Esophagus mucosa (tissue), 1 donor: ENCODE measurements at places on chromosomes 1 and 21.

DNA sequence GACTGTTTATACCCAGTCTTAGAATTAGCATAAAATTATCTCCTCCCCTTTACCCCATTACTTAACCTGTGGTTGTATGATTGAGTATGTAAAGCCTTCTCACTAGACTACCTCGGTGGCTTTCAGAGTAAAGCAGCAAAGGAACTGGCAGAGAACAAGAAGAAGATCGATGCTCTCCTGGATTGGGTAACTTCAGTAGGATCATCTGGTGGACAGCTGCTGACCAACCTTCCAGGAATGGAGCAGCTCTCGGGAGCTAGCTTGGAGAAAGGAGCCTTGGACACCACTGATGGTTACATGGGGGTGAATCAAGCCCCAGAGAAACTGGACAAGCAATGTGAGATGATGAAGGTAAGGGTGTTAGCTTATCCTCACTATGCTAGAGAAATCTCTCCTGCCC, 138.6 kb upstream of the BMP8A start:
- no peak for ATAC-seq

DNA sequence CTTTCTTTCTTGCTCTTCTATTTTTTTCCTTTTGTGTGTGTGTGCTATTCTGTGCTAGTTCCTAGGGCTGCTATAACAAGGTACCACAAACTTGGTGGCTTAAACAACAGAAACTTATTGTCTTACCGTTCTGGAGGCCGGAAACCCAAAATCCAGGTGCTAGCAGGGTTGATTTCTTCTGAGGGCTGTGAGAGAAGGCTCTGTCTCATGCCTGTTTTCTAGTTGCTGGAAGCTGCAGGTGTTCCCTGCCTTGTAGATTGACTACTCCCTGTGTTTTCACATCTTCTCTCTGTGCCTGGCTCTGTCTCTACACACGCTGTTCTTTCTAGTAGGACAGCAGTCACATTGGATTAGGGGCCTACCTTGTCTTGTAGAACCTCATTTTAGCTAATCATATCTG, 150.9 kb upstream of the DSCAM start:
- no peak for ATAC-seq

DNA sequence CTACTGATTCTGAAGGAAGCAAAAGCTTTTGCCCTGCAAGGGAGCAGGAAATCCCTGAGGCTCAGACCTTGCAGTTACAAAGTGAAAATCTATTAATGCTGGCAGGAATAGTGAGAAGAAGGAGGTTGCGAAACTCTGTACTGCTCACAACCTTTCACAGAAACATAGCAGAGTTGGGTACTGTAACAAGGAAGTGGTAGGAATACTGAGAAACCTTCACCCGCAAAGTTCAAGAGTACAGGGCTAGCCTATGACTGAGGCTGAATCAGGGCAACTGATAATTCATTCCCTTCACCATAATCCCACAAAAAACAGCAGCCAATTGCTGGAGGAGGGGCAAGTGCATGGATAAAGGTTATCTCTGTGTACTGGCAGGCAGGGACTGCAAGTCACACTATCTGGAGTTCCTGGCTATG, 23.9 kb upstream of the KCTD3 start:
- ATAC-seq = peak; percentile 93

DNA sequence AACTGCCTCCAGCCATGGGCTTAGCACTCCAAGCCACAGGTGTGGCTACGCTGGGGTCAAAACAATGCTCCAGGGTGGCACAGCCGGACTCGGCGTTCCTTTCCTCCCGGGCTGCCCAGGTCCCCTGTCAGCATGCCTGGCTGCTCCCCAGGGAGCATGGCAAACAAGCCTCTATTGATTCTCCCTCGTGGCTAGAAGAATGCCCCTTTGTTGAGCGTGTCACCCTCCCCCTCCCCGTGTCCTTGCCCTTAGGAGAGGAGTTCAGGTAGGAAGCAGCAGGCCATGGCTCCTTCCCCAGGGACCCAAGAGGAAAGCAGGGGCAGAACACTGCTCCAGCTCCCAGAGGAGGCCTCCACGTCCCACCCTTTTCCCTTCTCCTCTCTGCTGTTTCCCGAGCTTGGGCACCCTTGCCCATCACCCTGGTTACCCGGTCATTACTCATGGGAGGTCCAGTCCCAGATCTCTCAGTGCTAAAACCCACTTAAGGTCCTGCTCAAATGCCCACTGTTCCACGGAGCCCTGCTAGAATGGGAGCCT, 57.4 kb upstream of the CITED4 start:
- ATAC-seq = no peak

- ATAC-seq = no peak
Observed at GRCh38 chr1:36080236-36080635, 3.7 kb upstream of the TEKT2 start.

GRCh38 chr1:74681001-74681400, 7.4 kb upstream of the ERICH3 start:
- no peak for ATAC-seq

GRCh38 chr1:181592255-181592859, 109.0 kb downstream of the CACNA1E start:
- ATAC-seq = no peak
